Ecto neural progenitor cell (in vitro differentiated cells): ENCODE measurements at places on chromosomes 2 and 18.

DNA sequence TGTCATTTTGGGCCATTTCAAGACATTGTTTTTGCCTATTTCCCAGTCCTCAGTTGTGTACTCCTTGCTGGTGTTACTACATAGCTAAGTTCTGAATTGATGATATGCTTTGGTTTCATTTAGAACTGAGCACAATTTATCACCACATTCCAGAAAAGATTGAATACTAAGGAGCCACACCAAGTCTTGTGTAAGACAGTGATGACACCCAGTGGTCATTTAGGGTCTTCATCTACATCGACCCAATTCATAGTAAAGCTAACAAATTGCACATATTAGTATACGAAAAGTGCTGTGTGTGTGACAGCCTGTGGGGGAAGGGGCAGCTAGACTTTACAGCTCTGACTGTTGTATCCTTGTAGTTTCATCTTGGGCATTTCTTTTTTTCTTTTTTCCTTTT is 10.9 kb upstream of the DLX2 start:
- no peak for DNase-seq

DNA sequence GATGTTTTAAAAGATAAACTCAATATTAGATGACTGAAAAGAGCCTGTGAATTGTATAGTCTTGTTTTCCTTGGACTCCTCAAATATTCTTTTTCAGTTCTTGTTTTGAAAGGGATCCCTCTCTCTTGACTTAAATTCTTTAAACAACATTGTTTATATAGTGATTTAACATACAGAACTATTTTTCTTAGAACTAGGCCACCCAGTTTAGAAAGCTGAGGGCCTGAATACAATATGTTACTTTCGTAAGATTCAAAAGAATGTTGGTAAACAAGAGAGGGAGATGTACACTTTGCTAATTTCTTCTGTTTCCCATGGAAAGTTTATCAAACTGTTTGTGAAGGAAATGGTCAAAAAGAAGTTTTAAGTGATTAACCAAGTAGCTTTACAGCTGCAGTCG is 5.5 kb upstream of the TSPYL6 start:
- no peak for DNase-seq

DNA sequence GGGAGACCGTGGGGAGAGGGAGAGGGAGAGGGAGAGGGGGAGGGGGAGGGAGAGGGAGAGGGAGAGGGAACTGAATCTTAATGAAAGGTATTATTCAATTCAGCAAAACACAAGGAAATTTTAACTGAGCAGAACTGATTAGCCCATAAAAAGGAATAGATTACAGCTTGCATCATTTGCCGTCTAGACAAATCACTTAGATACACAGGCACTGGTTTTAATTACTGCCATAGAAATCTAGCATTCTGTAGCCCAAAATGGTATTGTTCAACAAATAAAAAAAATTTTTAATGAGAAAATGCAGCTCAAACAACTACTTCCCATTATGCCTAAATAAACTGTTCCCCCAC is 7.9 kb upstream of the KCNF1 start:
- no peak for DNase-seq

GRCh38 chr2:10987861-10988260 is 76.1 kb downstream of the KCNF1 start:
- DNase-seq = no peak

DNA sequence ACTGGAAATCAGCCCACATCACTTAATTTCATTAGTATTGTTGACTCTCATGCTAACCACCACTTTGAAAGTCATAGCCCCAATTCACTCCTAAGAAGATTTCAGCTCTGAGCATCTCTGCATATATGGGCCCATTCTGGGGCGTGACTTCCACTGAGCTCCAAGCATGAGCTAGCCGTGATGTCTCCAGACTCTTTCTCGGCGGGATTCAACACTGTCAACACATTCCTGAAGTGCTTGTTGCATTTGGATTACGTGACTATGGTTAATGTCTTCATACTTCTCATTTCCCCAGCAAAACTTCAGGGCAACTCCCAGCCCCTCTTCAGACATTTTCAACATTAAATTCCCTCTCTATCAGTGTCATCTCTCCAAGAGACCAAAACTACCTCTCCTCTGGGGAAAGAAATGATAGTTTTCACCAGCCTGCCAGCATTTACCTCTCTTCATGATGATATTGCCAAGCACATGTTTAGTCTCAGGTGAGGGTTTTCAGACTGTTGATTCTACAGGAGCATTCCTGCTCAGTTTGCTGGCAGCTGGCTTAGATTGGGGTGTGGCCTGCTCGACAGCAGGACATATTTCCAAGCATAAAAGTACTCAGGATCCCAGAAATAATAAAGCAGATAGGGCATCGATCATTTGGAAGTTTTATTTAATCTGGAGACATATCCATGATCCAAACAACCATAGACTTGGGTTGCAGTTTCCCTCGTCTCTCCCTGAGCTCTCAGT is 81.7 kb downstream of the FEZ2 start:
- DNase-seq = no peak

DNA sequence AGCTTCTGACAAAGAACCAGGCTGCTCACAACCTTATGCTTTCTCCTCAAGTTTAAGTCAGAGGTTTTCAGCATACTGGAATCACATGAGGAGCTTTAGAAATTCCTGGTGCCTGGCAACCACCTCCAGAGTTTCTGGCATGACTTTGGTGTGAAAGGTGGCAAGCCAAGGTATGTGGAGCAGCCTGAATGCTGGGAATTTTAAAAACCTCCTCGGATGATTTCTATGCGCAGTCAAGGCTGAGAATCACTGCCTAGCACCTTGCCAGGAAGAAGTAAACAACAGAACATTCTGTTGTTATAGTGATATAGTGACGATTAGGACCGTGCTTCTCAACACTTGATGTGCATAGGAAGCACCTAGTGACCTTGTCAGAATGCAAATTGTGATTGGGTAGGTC is 11.7 kb downstream of the CCBE1 start:
- no peak for DNase-seq

DNA sequence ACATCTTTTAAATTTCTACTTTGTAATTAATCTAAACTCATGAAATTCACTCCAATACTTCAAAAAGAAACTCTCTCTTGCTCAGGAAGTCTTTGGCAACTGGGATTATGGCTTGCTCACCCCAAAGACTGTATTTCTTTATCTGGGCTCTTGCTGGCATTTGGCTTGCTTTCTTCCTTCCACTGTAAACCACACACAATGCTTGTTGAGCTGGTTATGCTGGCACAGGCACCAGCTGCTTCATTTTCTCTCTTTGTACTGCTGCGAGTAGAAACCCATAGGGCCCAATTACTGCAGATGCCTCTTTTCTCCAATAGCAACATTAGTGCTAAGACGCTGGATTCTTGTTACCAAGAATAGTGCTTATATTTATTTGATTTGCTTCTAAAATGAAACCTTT is 51.4 kb downstream of the SLC38A11 start:
- DNase-seq = no peak

DNA sequence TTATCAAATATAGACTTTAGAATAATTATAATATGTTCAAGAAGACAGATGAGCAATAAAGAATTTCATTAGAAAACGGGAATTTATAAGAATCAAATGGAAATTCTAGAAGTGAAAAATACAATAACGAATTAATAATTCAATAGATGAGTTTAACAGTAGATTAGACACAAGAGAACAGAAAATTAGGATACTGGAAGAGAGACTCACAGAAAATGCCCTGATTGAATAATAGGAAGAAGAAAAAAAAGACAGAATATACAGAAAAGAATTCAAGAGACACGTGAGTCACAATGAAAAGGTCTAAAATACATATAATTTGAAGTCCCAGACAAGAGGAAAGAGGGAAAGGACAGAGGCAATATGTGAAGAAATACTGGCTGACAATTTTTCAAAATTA is 354.7 kb downstream of the CLIP4 start:
- no peak for DNase-seq

DNA sequence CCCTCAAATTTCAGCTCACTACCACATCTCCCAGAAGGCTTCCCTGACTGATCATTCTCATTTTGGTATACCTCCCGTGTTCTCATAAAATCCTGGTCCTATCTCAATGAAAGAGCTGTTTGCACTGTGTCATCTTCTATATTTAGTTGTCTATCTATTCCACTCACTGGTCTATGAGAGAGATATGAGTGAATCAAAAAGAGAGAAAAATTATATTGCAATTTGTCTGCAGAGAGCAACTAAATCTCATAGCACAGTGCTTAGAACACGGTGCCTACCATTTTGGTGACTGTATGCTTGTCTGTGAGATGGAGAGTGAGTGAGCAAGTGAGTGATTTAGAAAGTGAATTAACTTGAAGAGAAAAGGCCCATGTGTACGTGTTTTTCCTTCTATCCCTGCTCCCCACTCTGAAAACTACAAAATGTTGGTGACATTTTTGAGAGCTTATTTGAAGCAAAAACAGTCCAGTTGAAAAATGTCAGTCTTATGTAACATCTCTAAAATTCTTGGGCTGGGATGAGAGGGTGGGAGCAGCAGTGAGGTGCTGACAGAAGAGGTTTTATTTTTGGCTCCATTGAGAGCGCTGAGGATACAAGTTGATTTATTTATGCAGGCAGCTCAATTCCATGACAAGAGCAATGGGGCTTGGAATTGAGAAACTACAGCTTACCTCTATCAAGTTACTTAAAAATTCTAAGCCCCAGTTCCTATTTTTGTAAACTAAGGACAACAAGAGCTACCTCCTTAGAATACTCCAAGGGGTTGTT is 373.5 kb upstream of the CHST9 start:
- DNase-seq = no peak

DNA sequence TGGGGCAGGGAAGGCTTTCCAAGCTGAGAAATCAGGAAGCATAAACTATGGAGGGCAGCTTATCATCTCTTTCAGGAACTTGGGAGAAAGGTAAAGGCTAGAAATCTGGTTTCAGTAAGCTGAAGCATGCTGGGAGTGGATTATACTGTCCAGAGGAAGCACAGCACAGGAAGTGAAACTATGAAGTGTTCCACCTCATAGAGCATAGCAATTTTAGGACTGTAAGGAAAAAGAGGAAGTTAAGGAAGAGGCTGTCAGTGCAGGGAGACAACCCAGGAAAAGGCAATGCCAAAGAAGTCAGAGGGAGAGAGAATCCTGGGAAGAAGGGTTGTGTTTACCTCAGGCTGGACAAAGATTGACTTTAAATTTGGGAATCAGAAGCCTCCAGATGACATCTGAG is 51.9 kb downstream of the EFEMP1 start:
- DNase-seq = no peak

DNA sequence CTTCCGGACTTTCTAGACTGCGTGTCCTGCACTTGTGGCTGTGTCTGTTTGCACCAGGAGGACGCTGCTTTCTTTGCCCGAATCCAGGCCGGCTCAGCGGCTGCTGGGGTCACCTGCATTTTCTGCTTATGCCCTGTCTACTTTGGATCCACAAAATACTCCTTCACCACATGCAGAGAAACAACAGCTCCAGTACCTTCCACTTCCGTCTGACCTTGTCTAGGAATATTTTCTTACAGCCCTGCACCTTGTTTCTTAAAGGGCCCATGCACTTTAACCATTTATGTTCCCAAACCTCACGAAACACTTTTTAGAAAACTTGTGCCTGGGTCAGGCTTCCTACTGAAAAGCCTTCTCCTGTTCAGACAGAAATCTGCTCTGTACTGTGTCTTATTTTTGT is 129.4 kb upstream of the NCK2 start:
- DNase-seq = no peak

GRCh38 chr2:118832071-118832790 is 15.2 kb downstream of the EN1 start:
- no peak for DNase-seq

- DNase-seq = no peak
Measured at GRCh38 chr2:179963626-179964025, 43.5 kb downstream of the CWC22 start.

GRCh38 chr2:69625078-69625795 is 18.3 kb downstream of the AAK1 start:
- no peak for DNase-seq

- DNase-seq = no peak
Measured at GRCh38 chr2:37477921-37478320, 133.5 kb downstream of the QPCT start.

- DNase-seq = no peak
Measured at GRCh38 chr18:30088238-30089015, 954.1 kb downstream of the DSC3 start.

DNA sequence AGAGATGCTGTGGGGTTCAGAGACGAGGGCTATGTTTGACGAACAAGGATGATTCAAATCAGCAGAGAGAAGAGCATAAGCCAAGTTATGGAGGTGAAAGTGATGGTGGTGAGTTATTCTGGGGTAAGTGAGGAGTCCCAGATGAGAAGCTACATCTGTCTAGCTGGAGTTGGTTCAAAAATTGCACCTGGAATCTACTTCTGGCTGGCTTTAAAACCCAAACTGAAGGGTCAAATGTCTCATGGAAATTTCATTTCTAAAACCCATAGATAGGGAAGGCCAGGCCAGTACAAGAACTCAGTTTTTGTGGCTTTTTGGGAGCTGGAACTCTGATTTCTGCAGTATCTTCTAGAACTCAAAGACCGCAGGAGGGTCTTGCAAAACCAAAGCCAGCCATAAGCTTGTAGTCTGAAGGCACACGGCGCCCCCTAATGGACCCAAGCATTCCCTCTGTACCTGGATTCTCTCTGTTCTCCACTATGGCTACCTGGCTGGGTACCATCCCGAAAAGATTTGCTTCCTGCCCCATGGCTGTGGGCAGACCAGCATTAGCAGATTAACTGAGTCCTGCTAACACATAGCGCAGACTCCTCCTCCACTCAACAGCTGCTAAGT is 229.1 kb upstream of the SLC14A2 start:
- DNase-seq = peak; percentile 59

GRCh38 chr18:46416706-46417638 is 240.0 kb downstream of the LOXHD1 start:
- no peak for DNase-seq

GRCh38 chr2:40592218-40592617 is 140.3 kb upstream of the SLC8A1 start:
- DNase-seq = no peak

DNA sequence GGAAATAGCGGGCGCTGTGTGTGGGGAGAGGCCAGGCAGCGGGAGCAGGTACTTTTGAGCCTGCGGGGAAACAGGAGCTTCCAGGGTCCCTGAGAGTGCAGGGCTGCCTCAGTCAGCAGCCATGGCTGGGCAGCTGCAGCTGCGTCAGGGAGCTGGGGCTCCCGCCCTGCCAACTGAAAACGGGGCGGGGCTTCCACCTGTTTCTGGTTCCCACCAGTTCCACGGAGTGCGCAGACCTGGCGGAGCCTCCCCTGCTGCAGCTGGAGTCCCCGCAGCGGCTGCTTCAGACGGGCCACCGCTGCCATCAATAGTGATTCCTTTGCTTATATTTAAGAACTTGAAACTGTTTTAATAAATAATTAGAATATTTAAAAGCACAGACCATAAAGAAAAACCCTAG is 30.6 kb upstream of the RPRM start:
- DNase-seq = no peak

DNA sequence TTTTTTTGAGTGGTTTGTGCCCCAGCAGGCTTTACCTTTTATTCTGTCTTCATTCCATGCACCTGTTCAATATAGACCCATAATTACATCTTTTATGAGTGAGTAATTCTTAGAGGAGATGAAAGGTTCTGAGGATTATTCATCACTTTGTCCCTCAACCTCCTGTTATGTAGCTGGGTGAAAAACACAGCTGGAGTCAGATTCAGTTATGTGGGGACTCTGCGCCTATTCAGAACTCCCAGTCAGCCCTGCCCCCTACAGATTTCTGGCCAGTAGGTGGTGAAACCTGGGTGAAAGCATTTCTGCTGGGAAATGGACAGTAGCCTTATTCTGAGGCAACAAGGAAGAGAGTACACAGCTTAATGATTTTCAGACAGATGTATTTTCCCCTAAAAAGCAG is 107.8 kb downstream of the MGAT5 start:
- DNase-seq = no peak

GRCh38 chr2:74093426-74093825 is 54.3 kb downstream of the BOLA3 start:
- peak; percentile 34 for DNase-seq

GRCh38 chr2:64165706-64166105 is 21.5 kb upstream of the PELI1 start:
- DNase-seq = no peak
